ENCODE measurements at places on chromosomes 16 and 17.

- DNase-seq = peak; percentile 84
Measured at GRCh38 chr17:62724398-62725146, 83.5 kb downstream of the MARCHF10 start.

GRCh38 chr17:71024172-71024571 lies 854.8 kb downstream of the KCNJ2 start:
- DNase-seq = no peak

- DNase-seq = peak; percentile 61
Measured at GRCh38 chr16:66894948-66895688, 14.8 kb downstream of the PDP2 start.

GRCh38 chr16:85239239-85239638 lies 127.0 kb upstream of the CIBAR2 start:
- DNase-seq = no peak

- DNase-seq = no peak
Measured at GRCh38 chr17:19771971-19772630, 24.0 kb upstream of the ALDH3A1 start.

DNA sequence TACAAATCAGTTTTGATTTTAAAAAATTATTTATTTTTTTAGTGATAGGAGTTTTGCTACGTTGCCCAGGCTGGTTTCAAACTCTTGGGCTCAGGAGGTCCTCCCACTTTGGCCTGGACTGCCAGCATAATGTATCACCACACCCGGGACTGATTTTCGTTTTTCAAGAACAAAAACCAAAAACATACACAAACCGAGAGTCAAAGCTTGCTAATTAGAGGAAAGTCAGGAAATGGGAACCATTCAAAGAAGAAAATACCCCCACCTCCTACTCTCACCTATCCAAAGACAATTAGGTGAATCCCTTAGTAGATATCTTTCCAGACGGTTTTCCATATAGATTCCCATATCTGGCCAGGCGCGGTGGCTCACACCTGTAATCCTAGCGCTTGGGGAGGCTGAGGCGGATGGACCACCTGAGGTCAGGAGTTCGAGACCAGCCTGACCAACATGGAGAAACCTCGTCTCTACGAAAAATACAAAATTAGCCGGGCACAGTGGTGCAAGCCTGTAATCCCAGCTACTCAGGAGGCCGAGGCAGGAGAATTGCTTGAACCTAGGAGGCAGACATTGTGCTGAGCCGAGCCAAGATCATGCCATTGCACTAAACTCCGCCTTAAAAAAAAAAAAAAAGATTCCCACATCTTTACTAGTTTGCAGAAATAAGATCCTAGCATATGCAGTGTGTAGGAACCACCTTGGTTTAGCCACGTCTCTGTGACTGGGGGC lies 883 bp upstream of the SPN start:
- DNase-seq = no peak

DNA sequence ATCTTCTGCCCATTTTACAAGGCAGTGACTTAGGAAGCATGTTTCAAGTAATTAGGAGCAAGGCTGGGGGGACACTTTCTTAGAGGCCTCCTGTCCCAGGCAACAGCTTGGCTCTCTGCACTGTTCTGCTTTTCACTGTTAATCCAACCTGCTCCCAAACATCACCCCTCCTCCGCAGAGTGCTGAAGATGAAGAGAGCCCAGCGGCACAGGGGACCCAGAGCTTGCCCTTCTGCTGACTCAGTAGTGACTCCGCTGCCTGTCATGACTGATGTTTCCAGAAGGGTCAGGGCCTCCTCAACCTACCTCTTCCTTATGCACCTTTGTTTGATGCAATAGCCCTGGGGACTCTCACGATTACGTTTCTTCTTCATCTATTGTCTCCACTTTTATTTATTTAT lies 38.9 kb upstream of the NDRG4 start:
- DNase-seq = no peak

GRCh38 chr17:21510686-21511362 lies 134.7 kb downstream of the KCNJ12 start:
- no peak for DNase-seq

DNA sequence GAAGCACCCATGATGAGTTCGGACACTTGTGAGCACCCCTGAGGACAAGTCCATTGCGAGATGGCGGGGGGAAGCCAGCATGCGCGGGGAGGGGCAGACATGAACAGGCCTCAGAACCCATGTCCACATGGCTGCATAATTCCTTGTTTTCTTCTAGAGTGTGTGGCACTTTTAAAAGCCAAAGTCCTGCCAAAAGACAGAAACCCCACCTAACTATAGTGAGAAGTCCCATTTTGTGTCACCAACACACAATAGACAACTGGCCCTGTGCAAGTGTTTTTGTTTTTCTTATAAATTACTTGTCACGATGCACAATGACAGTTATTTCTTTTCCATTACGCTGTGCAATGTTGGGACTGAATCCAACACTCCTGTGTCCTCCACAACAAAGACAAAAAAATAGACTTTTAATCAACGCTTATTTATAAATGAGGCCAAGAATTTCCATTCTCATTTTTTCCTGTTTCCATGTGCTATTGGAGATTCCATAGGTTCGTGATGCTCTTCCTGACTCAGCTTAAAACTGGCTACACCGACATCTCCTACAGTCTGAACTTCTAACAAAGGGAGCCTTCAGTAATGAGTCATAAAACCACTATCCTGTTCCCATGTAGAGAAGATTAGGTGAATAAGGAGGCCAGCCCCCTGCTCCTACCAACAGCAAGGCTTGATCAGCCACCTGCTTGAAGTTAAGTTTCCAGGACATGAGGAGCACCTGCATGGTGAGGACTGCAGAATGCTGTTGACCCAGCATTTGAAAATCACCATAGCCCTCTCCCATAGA lies 98.9 kb downstream of the ZNF423 start:
- DNase-seq = no peak

DNA sequence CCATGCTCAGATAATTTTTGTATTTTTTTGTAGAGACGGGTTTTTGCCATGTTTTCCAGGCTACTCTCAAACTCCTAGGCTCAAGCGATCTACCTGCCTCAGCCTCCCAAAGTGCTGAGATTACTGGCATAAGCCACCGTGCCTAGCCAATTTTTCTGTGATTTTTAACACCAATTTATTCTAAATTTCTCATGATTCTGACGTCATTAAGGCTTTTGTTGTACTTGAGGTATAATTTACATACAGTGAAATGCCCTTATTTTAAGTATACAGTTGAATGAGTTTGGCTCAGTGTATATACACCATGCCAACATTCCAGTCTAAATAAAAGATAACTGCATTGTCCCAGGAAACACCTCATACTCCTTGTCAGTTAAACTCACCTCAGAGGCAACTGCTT lies 77.4 kb downstream of the TMEM132E start:
- DNase-seq = no peak

DNA sequence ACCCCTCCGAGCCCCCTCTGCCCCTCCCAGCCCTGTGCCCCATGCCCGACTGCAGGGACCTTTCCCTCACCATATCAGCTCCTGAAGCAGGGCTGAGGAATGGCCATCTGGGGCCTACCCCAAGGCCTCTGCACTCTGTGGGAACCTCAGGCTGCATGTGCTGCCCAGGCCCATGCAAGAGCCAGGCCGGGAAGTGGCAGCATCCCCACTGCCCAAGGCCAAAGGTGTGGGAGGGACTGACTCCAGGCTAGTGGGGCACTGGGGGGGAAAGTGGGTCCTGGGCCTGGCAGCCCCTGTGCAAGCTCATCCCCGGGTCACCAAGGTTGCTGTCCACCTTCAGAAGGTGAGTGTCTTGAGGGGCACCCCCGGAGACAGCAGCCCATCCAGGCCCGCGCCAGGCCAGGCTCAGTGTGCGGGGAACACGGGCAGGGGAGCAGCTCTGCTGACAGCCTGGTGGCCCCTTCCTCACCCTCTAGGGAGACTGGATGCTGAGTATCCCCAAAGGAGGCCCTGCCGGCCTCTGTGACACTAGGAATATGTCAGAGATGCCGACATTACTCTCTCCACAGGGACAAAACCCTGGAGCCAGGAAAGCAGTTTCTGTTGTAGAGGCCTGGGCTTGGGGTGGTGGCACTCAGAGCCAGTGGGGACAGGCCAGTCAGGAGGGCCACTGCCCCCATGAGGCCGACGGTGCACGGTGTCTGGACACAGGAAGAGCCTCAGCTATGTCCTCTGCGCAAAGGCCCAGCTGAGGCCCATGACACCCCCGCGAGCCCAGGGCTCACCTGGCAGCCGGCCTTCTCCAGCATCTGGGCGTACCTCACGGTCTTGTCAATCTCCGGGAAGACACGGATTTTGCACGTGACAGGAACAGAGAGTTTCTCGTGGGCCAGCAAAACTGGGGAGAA lies 3.3 kb downstream of the DUS1L start:
- no peak for DNase-seq

GRCh38 chr17:74217037-74217730 lies 3.8 kb downstream of the TTYH2 start:
- DNase-seq = no peak

GRCh38 chr17:74512036-74512435 lies 19.2 kb downstream of the CD300LB start:
- no peak for DNase-seq

DNA sequence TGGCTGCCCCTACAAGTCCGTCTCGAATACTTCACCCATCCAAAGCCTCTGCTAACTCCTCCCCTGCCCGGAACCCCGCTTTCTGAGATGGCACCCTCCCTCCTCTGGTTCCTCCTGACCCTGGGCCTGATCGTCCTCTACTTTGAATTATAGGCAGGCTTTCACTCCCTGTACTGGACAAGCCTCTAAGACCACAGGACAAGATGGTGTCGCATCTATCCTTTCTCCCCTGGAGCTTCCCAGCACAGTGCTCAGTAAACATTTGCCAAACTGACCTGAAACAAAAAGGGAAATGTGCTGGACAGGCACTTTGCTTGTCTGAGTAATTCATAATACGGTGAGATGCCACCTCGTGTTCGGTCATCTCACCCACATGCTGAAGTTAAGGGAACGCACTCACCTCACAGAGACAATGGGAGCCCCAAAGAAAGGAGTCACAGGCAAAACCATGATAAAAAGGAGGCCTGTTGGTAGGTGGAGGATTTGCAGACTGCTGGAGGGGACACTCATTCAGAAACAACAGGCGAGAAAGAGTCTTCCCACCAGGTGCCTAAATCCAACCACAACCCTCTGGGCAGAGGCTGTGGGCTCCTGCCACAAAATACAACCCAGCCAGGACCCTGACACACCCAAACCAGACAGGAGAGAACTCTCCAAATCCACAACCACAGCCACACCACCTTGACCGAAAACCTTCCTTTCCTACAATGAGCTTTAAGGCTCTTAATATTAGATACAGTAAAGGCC lies 28.2 kb downstream of the SNN start:
- no peak for DNase-seq

DNA sequence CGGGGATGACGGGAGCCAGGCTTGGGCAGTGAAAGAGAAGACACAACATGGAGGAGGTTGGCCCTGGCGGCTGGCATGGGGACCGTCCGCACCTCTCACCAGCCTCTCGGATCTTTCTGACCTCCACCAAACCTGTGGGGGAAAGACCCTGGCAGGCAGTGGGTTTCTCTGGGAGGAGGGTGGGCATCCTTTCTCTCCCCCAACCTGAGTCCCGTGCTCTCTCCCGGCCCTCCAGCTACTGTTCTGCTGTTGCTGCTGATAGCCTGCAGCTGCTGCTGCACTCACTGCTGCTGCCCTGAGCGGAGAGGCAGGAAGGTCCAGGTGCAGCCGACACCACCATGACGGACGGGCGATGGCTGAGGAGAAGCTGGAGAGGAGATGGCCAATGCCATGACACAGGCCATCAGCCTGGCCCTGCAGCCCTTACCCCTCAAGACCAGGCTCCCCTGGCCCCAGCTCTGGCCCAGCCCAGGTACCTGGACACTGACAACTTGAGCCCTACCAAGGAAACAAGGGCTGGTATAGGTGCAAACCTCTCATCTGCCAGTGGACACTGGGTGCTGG lies 7.4 kb downstream of the SMIM5 start:
- DNase-seq = no peak

DNA sequence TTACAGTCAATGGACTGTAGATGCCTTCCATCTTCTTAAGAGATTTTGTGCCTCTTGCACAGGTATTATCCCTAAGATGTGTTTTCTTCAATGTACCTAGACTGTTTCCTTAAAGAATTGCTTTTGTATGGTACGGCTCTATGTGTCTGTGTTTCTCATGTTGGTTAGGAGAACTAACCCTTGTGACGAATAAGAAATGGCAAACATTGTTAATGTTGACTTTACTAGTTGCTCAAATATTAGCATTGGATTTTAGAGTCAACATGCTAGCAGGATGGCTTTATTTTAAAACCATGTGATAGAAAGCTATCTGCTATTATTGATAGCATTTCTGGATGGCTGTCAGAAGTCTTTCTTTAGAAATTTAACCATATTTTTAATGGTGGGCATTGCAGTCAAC lies 34.5 kb downstream of the WWOX start:
- no peak for DNase-seq

- no peak for DNase-seq
Measured at GRCh38 chr17:8921147-8921546, 44.4 kb downstream of the PIK3R5 start.

GRCh38 chr16:56923481-56924091 lies 8.4 kb upstream of the HERPUD1 start:
- DNase-seq = no peak

DNA sequence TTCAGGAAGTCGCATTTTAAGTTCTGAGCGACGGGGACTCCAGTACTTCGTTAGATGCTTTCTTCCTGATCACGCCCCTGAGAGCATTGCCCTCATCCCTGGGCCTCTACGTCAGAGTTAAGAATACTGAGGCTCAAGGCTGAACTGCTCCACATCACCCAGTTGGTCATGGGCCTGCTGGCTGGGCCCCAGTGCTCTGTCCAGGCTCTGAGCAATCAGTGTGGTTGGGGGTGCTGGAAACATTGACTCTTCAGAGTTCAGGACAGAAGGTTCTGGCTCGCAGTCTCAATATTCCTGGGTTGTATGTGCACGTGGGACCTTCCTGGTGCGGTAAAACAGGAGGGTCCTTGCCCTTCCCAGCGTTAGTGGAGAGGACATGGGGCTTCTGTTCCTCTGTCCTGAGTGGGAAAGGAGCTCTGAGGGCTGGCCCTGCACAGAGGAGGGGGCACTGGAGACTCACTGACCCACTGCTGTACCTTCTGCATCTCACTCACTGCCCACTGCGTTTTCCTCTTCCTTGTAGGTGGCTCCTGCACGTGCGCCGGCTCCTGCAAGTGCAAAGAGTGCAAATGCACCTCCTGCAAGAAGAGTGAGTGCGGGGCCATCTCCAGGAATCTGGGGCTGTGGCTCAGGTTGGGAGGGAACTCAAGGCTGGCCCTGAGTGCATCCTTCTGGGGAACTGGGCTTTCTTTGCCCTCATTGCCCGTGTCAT lies 518 bp downstream of the MT1E start:
- DNase-seq = no peak

GRCh38 chr16:83706394-83706793 lies 101.4 kb upstream of the HSBP1 start:
- DNase-seq = no peak

DNA sequence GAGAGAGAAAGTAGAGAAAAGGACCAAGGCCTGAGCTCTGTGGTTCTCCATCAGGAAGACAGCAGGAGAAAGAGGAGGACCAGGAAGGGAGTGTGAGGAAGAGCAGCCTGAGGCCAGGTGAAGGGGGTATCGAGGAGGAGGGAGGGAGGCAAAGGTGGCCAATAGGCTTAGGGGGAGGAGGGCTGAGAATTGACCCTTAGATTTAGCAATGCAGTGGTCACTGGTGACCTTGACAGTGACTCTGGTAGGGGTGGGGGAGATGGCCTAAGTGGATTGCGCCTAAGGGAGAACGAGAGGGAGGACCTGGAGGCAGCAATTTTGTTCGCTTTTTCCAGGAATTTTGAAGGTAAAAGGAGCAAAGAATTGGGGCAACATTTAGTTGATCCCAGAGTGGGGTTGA lies 5.4 kb upstream of the NAGS start:
- no peak for DNase-seq

GRCh38 chr17:17206124-17206912 lies at the start of gene PLD6:
Gene PLD6 (minus strand): TSS chr17:17206333. CDS start chr17:17206286, 47 bp downstream.
- DNase-seq = peak; percentile 94

All from stimulated activated CD4-positive, alpha-beta T cell treated with anti-CD3 and anti-CD28 coated beads, Interleukin-2, amount 100 ng/mL, for 24 hours (primary cell).